ENCODE measurements at places on chromosomes 5 and 9.

- H3K4me1 ChIP-seq = no peaks in the 10 kb centered on the region
- no peak overlapping the region for H3K4me3 ChIP-seq
- H3K27ac ChIP-seq = no peak overlapping the region
- no peaks in the 10 kb centered on the region for H3K27me3 ChIP-seq
Observed at GRCh38 chr9:130126721-130127433, 45.3 kb upstream of the NCS1 start.

GRCh38 chr9:2345013-2345412 is 276.6 kb upstream of the VLDLR start:
- no peaks in the 10 kb centered on the region for H3K4me1 ChIP-seq
- no peak for DNase-seq
- H3K4me3 ChIP-seq = no peak overlapping the region
- no peaks in the 10 kb centered on the region for H3K36me3 ChIP-seq
- no peaks in the 10 kb centered on the region for H3K27me3 ChIP-seq

GRCh38 chr9:123812984-123813383 is 116.9 kb downstream of the DENND1A start:
- H3K27me3 ChIP-seq = no peaks in the 10 kb centered on the region
- H3K4me1 ChIP-seq = no peaks in the 10 kb centered on the region
- H3K4me3 ChIP-seq = no peak overlapping the region
- no peak for DNase-seq
- H3K36me3 ChIP-seq = no peaks in the 10 kb centered on the region

DNA sequence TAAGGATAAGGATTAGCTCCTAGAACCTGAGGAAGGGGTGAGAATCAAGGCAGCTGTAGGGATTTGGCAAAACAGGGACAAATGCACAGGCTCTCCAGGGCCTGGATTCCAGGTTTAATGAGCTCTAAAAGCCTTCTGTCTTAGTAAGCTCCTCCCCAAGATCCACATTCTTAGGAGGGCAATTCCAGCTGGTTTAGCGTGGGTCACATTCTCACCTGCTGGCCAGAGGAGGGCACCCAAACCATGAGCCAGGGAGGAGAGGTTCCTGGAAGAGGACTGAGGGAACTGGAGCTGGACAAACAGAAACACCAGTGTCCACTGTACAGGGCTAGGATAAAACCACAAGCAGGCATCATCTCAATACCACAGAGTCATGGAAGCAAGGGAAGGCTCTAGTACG is 480.0 kb downstream of the CCDC171 start:
- no peak overlapping the region for H3K27ac ChIP-seq
- peaks cover 13% of the 10 kb centered on the region for H3K4me1 ChIP-seq
- H3K4me3 ChIP-seq = no peak overlapping the region
- H3K27me3 ChIP-seq = no peaks in the 10 kb centered on the region

- H3K27ac ChIP-seq = no peak overlapping the region
- no peaks in the 10 kb centered on the region for H3K36me3 ChIP-seq
- no peak for DNase-seq
- no peaks in the 10 kb centered on the region for H3K4me1 ChIP-seq
- H3K4me3 ChIP-seq = no peak overlapping the region
Observed at GRCh38 chr5:156531199-156531598, 204.2 kb downstream of the SGCD start.

DNA sequence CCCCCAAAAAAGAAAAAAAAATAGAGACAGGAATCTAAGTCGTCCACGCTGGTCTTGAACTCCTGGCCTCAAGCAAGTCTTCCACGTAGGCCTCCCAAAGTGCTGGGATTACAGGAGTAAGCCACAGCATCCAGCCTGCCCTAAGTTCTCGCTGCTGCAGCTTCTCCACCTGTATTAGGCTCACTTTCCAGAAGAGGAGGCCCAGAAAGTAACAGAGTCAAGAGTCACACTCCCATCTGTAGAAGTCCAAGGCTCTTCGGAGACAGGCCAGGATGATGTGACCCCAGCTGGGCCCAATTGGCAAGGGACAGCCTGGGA is 1.8 kb downstream of the EEIG1 start:
- no peaks in the 10 kb centered on the region for H3K27me3 ChIP-seq
- peak overlapping the region; percentile 68 for H3K4me3 ChIP-seq
- H3K27ac ChIP-seq = peak overlapping the region; percentile 29

- DNase-seq = peak; percentile 32
- no peaks in the 10 kb centered on the region for H3K27me3 ChIP-seq
- no peak overlapping the region for H3K4me3 ChIP-seq
- H3K4me1 ChIP-seq = no peaks in the 10 kb centered on the region
- H3K27ac ChIP-seq = no peak overlapping the region
- no peaks in the 10 kb centered on the region for H3K36me3 ChIP-seq
Observed at GRCh38 chr9:77744841-77745430, 96.8 kb upstream of the GNA14 start.

GRCh38 chr5:135155616-135156214 is 121.7 kb upstream of the PITX1 start:
- no peak overlapping the region for H3K27ac ChIP-seq
- no peak overlapping the region for H3K4me3 ChIP-seq
- H3K27me3 ChIP-seq = no peaks in the 10 kb centered on the region

- no peak for DNase-seq
- no peak overlapping the region for H3K4me3 ChIP-seq
- H3K36me3 ChIP-seq = no peaks in the 10 kb centered on the region
- H3K27me3 ChIP-seq = no peaks in the 10 kb centered on the region
- H3K27ac ChIP-seq = no peak overlapping the region
Observed at GRCh38 chr9:33202552-33203201, 35.5 kb upstream of the B4GALT1 start.

DNA sequence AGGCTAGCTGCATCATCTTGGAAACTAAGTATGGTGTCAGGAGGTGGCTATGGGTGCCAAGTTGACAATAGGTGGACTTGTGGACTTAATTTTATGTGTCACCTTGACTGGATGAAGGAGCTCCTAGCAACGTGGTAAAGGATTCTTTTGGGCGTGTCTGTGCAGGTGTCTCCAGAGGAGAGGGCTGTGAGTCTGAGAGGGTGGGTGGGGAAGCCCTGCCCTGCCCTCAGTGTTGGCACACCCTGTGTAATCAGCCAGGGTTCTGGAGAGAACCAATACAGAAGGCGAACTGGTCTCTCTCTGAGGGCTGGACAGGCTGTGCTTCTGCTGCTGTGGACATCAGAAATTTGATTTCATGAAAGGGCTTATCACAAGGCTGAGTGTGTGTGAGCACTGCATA is 61.0 kb downstream of the GTF3C4 start:
- no peaks in the 10 kb centered on the region for H3K4me1 ChIP-seq
- no peak for DNase-seq
- no peak overlapping the region for H3K27ac ChIP-seq
- no peaks in the 10 kb centered on the region for H3K27me3 ChIP-seq

- H3K36me3 ChIP-seq = no peaks in the 10 kb centered on the region
- H3K27ac ChIP-seq = no peak overlapping the region
- no peaks in the 10 kb centered on the region for H3K4me1 ChIP-seq
- no peak for DNase-seq
- no peak overlapping the region for H3K4me3 ChIP-seq
Observed at GRCh38 chr5:168093200-168093910, 198.1 kb upstream of the WWC1 start.

GRCh38 chr9:30574355-30575151 is 1809.9 kb upstream of the ACO1 start:
- no peak overlapping the region for H3K27ac ChIP-seq
- no peaks in the 10 kb centered on the region for H3K36me3 ChIP-seq
- no peaks in the 10 kb centered on the region for H3K4me1 ChIP-seq
- H3K4me3 ChIP-seq = no peak overlapping the region

DNA sequence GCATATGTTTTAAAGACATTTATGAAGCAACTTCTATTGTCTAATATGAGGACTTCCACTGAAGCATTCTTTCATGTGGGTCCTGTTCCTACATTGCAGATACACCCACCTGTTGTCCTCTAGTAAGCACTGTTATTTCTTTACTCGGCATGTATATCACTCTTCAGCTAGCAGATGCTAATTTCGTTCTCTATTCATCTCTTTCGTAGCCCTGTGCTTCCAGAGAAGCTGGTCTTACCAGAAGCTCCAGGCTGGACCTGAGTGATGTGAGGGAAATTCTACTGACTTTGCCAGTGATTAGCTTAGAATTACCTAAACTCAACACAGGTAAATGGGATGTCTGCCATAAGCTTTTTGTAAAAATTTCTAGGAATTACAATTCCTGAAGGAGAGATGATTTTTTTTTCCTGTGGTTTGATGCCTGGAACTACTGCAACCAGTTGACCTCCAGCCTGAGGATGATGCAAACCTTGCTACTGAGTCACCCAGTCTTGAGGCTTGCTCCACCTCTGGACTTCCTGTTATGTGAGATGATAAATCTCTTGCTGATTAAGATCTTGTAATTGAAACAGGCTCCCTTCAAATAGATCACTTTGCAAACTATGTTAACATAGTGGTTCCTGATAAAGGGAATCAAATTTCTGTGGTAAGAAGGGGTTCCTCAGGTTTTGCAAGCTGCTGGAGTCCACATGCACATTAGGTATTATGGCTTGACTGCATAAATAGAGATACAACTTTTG is 52.2 kb upstream of the SPINK5 start:
- H3K4me1 ChIP-seq = peaks cover 5% of the 10 kb centered on the region
- H3K4me3 ChIP-seq = no peak overlapping the region
- no peaks in the 10 kb centered on the region for H3K27me3 ChIP-seq
- DNase-seq = peak; percentile 70
- H3K27ac ChIP-seq = no peak overlapping the region
- H3K36me3 ChIP-seq = no peaks in the 10 kb centered on the region

GRCh38 chr5:79704553-79704952 is 14.9 kb downstream of the CMYA5 start:
- H3K27ac ChIP-seq = no peak overlapping the region
- no peaks in the 10 kb centered on the region for H3K4me1 ChIP-seq
- DNase-seq = no peak
- H3K36me3 ChIP-seq = no peaks in the 10 kb centered on the region

DNA sequence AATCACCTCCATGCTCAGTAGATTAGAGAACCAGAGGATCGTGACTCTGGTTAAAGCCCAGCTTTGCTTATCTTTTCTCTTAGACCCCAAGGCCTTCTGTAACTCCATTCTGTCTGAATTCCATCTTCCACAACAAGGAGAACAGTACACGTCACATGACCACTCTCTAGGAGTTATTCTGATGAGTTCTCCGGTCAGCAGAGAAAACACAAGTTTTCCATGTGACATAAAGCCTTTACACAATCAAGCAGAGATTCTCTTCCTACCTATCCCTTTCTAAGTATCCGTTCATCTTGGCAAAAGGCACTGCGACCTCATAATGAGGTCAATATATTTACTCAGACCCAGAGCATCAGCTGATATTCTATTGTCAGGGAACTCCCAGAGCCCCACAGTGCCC is 112.3 kb downstream of the TRPM6 start:
- H3K4me1 ChIP-seq = no peaks in the 10 kb centered on the region
- H3K27ac ChIP-seq = no peak overlapping the region
- no peaks in the 10 kb centered on the region for H3K27me3 ChIP-seq

- H3K27ac ChIP-seq = peak within 1 kb of the TSS; percentile 85
- DNase-seq = peak; percentile 94
- H3K36me3 ChIP-seq = no peaks in the 10 kb centered on the region
- H3K4me1 ChIP-seq = peaks cover 10% of the 10 kb centered on the region
Observed at GRCh38 chr5:83471405-83472212, at the start of gene VCAN. Gene VCAN (plus strand): TSS chr5:83471744. CDS start chr5:83483519, 11,775 bp downstream.

- no peak for DNase-seq
- H3K36me3 ChIP-seq = no peaks in the 10 kb centered on the region
- H3K4me3 ChIP-seq = no peak overlapping the region
- no peaks in the 10 kb centered on the region for H3K27me3 ChIP-seq
- no peak overlapping the region for H3K27ac ChIP-seq
- no peaks in the 10 kb centered on the region for H3K4me1 ChIP-seq
Observed at GRCh38 chr9:33690143-33690933, 105.0 kb upstream of the PRSS3 start.

All from mesendoderm (in vitro differentiated cells).